T-helper 17 cell (primary cell): ENCODE measurements at places on chromosomes 2 and 18.

GRCh38 chr18:75246721-75247610, 36.4 kb downstream of the TSHZ1 start:
- no peak for DNase-seq

- no peak for DNase-seq
These were observed 58.2 kb upstream of the DSEL start for GRCh38 chr18:67574749-67575148.

GRCh38 chr2:37365669-37366068, 21.2 kb downstream of the QPCT start:
- no peak for DNase-seq

DNA sequence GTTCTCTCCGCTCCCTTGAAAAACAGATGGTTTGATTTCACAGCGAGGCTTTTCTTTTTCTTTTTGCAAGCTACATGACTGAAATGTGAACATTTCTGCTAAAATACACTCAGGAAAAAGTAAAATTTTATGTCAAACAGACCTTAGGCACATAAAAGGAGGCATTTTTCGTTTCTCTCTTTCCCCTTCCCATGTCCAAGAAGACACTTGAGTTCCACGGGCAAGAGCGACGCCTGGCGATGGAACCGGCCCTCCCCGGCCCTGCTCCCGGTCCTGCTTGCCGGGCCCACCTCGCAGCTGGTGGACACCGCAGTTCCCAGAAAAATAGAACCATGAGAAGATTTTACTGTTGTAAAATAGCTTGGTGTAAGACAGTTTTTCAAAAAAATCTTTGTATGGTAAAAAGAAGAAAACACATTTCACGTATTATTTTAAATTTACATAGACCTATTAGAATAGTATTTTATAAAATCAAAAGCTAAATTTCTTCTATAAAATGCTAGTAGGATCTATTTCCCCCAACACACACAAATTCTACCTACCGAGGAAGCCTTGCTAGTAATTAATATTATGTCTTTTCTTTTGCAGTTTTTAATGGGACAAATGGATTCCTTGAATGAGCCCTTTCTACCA, 2.3 kb upstream of the ALKAL2 start:
- DNase-seq, result no peak

DNA sequence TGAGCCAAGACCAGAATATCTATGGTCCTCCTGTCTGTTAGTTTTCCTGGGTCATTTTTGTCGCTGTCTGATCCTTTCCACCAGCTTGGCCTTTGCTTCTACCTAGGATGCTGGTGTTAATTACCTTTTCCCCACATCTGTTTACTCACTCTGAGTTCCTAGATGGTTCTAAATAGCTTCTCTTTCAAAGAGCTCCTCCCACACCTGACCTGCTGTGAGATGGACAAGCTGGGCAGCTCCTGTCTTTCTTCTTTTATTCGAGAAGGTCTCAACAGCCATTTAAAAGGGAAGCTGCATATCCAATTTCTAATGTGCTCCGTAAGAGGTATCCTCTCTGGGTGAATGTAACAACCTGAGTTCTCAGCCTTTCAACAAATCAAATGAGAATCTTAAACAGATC, 156.2 kb downstream of the HRH4 start:
- no peak for DNase-seq

GRCh38 chr18:26059357-26059756, 31.1 kb downstream of the SS18 start:
- DNase-seq, result no peak

GRCh38 chr2:240284503-240285259, 144.2 kb upstream of the OTOS start:
- no peak for DNase-seq

DNA sequence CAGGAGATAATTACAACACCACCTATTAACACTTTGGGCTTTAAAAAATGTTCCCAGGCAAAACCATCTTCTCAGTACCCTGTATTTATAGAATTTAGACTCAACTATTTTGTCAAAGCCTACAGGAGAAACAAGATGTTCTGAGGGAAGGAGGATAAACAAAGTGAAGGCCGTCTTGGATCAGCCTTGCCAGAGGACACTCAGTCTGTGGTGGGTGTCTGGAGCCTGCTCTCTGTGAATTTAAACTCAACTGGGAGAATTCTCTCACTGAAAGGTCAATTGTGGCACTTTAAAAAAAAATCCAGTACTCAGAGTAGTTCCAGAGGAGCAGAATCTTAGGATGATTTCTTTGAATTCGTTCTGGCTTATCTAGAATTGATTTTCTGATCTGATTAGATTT, 28.4 kb upstream of the SLC1A4 start:
- DNase-seq, result no peak

DNA sequence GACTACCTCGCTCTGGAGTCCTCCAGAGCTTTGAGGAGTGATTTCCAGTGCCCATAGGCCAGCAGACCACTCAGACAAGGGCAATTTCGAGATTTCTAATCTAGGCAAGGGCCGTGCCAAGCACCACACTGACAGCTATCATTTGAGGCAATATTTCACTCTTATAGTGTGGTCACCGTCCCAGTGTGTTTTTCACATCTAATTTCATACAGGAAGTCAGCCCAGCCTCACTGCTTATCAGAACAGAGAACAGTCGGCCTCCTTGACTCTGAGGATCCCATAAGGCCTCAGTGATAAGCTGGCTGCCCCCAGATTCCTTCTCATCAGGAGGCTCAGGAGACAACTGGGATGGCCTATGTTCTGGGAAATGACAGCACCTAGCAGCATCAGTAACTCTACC, 581 bp downstream of the CAPN14 start:
- no peak for DNase-seq

DNA sequence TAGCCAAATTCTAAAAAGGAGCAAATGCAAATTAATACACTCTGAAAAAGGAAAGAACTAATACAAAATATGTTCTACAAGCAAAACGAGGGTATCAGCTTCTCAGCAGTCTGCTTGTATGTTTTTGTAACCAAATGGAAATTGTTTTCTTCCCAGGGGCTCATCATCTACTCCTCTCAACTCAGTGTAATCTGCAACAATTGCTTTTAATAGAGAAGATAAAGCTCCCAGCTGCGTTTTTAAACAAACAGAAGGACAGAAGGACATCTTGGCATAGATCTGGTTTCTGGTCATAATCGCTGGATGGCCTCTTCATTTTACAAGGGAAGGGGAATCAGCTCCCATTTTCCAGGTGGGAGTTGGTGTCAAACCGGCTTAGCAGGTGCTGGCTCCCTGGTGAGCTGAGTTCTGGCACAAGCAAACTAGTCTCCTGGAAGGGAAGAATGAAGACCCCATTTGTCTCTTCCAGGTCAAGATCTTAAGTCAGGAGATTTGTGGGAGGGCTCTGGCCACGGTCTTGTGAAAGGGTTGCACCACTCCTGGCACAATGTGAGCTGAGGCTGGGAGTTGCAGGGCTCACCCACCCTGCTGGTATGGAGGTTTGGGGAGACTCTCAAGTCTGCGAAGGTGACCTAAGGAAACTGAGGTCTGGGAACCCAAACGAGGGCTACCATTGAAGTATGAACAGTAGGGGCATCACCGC, 41.6 kb downstream of the NPPC start:
- no peak for DNase-seq

GRCh38 chr18:37330173-37330572, 235.4 kb downstream of the CELF4 start:
- no peak for DNase-seq

DNA sequence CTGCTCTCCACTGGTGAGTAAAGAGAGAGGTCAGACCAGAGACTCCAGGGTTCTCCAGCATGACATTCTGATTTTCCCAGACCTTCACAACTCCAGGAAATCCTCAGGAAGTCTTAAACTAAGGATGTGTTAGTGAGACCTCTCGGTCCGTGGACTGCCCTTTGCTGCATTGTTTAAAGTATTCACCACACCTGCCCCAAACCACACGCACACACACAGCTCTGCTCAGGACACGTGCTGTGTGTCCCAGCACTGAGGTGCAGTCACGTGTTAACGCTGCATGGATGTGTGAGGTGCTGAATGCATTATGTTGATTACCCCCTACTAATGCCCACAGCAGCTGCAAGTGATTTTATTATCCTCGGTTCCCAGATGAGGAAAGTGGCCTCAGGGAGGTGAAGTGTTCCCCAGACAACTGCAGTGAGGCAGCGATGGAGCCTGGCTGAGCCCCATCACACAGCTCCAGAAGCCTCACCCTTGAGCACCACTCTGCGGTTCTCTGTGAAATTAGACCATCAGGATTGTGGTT, 68.4 kb downstream of the TRAPPC12 start:
- DNase-seq, result no peak

DNA sequence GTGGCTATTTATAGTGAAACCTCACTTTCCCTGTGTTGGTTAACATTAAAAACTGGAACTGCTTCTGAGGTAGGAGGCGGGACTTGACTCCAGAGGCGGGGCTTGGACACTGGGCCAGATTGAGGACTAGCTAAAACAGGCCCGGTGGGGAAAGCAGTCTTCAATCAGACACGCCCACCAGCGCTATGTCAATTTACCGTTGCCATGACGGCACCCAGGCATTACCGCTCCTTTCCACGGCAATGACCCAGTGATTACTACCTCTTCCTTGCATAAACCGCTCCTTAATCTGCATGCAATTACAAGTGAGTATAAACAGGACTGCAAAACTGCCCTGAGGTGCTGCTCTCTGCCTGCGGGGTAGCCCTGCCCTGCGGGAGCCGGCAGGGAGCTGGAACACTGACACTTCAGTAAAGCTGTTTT, 35.3 kb downstream of the LRRFIP1 start:
- DNase-seq, result no peak

GRCh38 chr2:212903413-212903812, 248.0 kb downstream of the IKZF2 start:
- DNase-seq, result no peak

DNA sequence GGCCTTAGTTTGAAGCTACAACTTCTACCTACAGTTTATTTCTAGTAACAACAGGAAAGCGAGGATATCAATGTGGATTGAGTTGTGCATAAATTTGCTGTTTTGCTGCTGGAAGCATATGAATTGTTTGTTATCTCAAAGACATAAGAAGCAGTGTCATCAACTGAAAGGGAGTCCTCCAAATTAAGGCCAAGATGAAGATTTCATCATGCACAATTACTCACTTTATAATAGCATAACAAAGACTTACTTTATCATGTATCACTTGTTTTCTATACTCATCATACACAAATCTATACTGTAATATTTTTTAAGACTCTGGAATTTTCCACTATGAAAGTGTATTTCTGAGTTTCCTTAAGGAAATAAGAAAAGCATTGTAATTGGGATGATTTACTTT, 136.1 kb upstream of the FANCL start:
- DNase-seq, result no peak

GRCh38 chr2:12495247-12495868, 221.4 kb upstream of the TRIB2 start:
- no peak for DNase-seq

GRCh38 chr18:46366201-46366600, 262.0 kb downstream of the HAUS1 start:
- no peak for DNase-seq

DNA sequence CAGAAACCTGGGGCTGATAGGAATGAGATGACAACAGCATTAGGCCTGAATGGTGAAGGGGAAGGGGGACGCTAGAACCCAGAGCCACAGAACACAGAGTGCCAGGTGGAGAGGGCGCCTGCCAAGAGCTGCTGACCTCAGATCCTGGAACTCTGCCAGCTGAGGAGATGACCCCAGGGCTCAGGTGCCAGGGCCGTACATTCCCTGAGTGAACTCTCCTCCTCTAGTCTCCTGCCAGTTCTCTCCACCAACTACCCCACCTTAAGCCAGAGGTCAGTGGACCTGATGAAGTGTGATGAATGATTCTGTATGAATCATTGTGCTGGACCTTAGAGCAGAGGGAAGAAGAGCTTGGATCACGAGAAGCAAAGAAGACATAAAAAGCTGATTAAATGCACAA, 1582.2 kb upstream of the ACVR2A start:
- no peak for DNase-seq

DNA sequence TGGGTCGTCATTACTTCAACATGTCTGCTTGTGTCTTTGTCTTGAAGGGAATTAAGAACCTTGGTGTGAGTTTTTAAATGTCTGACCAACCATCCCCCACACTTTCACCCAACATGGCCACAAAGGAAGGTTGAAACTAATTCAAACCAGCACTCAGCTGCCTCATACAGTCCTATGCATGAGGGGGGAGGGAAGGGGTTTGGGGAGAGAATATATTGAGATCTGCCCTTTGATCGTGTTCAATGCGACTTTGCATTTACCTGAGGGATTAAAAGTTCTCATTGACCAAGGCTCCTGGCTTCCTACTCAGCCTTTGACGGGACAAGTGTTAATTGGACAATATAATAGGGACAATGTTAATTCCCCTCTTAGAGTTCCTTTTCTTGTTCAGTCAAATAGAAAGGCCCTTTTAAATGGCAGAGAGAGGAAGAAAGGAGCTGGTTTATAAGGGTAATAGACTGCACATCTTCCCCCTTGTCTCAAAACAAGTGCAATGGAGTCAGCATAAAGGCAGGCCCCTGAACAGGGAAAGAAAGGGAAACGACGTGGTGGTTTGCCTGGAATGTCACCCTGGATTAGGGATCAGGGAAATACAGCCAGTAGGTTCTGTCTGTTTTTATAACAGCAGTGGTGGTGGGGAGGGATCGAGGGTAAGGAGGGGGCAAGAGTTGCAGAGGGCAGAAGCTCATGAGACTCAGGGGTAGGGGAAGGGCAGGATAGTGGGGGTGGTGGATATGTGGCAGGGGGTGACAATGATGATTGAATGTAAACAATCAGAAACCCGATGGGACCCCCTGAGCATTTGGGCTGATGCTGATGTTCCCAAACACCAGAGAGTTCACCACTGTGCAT, 198.7 kb downstream of the MYCN start:
- no peak for DNase-seq

DNA sequence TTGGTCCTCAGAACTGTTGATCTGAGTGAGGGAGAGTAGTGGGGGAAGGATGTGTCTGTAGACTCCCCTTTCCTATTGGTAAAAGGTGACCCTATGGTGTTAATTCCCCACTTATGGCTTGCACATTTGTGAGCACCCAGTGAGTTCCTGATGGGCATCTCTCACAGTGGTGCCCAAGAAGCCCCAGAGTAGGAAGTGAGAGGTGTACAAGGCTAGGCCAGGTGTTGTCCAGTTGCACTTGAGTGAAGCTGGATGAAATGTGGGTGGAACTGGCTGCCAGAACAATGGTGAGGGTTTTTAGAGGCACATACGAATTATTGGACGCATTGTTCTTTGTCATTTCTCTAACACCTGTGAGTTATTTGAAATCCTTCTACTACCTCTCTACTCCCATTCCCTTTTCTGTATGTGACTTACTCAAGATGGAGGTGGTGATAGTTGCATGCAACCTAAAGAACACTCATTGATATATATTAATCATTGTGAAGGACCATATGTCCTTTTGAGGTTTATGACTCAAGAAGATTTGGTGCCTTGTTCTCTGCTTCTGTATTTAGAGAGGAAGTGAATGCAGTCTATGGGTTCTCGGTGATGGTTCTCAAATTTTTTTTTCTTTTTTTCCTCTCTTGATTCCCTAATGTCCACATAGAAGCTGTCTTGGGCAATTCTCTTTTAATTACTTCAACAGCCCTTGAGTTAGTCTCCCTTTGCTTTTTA, 162.7 kb downstream of the FSHR start:
- DNase-seq, result no peak

GRCh38 chr2:41958775-41959174, 89.0 kb upstream of the PKDCC start:
- DNase-seq, result no peak

GRCh38 chr2:18519914-18520450, 40.5 kb downstream of the RDH14 start:
- DNase-seq, result no peak

- DNase-seq, result no peak
These were observed 8.8 kb downstream of the DHX57 start for GRCh38 chr2:38866773-38867443.
